ENCODE measurements at places on chromosomes 3 and 15.

DNA sequence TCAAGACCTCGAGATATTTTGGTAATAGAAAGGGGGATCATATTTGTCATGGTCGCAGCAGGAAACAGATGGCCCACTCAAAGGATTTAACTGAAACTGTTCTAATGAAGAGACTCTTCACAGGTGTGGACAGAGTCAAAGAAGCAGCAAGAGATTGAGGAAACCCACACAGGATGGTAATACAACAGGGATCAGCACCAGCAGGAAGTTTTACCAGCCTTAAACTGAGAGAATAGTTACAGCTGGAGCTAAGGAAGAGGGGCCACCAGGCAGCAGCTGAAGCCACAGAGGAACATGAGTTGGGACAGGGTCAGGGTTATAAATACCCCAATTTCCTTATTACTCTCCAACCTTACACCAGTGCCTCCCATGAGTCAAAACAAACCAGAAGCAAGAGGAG lies 131.8 kb upstream of the UBE2E2 start:
- no peak for DNase-seq

GRCh38 chr3:98812851-98813374 lies 49.8 kb downstream of the ST3GAL6 start:
- DNase-seq: no peak

- no peak for DNase-seq
Measured at GRCh38 chr3:100465892-100466777, 26.3 kb upstream of the TMEM45A start.

DNA sequence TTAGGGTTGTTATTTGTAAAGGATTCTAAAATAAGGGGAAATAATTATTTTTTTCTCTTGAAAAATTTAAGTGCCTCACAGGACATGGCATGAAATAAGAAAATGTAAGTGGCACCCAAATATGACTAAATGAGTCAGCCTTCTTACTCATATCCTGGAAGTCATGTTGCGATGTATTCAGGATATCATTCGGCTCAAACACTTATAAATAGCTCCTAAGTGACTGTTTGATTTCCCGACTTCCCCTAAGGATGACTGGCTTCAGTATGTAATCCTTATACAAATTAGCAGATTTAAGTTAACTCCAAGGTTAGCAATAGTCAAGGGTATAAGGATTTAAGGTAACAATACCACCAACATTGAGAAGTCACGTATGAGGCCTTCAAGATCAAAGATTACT lies 57.3 kb upstream of the OSTN start:
- no peak for DNase-seq

DNA sequence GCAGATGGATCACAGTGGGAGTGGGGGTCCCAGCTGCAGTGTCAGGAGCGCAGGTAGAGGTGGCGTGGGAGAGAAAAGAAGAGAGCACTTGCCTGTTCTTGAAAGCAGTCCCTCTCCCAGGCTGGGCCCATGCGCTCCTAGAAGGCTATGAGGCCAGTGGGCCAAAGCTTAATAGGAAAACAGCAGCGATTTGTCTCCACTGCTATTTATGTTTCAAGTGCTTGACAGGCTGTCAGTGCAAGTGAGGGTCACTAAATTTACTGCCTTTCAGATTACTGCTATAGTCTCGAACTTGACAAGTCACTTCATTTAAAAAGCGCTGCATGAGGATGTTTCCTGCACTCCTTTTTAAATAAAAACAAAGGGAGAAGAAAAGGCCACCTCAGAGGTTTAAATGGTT lies 239.5 kb downstream of the GAP43 start:
- DNase-seq: no peak

- DNase-seq: no peak
Measured at GRCh38 chr15:90205886-90206285, 4.8 kb downstream of the SEMA4B start.

DNA sequence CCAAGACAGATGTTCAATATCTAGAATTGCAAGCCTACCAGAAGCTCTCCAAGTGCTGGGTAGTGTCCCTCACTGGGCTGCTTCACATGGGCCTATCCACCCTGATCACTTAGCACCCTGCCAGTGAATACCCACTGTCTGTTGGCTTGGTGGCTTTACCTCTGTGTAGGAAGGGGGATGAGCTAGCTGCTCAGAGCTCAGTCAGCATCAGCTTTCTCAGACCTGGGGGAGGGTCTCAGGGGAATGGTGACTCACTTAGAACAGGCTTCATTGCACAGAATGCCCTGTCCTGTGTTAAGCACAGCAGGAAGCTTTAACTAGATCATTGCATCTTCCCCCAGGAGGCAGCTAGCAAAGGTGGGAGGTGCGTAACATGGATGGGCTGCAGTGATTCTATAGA lies 209.8 kb downstream of the PDCD6IP start:
- DNase-seq: no peak

GRCh38 chr3:140093742-140094141 lies 158.8 kb downstream of the CLSTN2 start:
- DNase-seq: peak; percentile 91

- no peak for DNase-seq
Measured at GRCh38 chr15:96028620-96029019, 301.9 kb upstream of the NR2F2 start.

DNA sequence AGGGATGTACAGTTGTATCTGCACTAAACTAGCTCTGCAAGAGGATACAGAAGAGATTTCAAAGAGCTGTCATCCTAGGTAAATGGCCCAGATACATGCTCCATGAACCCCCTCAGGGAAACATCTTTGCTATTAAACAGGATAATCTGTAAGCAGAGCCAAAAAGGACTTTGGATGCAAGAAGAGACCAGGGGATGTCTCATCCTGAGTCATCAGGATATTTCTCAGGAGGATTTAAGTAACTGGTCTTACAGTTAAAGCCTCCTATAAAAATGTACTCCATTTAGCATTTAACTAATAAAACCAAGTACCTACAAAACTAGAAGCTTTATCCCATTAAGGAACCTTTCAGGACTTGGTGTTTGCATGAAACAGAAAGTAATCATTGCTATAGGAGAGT lies 48.2 kb upstream of the PHLDB2 start:
- no peak for DNase-seq

DNA sequence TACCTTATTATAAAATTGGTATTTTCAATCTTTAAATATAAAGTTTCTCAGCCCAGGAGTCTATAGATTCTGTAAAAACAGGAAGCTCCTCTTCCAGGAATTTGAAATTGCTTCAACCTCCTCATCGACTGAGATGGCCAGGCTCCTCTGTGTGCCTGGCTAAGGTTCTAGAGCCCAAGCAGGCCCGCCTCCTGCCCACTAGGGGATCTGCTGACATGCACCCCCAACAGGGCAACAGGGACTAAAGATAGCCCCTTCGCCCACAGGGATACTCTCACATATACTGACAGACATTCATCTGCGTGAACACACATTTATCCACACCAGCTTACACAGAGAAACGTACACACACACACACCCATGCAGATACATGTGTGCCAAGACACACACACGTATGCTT lies 183.1 kb upstream of the TLE3 start:
- no peak for DNase-seq

DNA sequence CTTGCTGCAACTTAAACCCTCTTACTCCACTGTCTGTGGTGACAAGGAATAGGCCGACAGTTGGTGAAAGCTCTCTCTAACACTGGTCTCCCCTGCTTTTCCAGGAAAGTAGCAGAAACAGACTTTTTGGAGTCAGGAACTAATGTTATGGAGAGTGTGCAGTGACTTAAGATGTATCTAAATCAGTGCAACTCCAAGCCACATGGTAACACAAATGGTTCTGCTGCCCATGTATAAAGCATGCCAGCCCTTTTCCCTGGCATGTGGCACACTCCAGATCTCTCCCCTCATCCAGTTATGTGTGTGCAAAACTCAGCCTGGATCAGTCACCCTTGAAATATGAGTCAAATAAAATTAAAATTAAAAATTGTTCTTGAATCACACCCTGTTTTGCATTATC lies 55.4 kb downstream of the SEMA5B start:
- no peak for DNase-seq

DNA sequence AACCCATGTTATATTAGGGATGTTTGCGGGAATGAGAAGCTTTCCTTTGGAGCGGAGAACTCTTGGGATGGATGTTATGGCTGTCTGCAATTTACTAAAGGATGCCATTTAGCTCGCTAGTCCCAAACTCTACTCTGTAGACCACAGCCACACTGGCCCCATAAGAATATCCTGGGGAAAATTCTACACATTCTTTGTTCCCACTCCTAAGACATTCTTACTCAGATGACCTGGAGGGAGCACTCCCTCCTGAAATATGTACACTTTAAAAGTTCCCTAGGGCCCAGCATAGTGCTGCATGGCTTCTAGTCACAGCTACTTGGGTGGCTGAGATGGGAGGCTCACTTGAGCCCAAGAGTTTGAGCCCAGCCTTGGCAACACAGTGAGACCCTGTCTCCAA lies 288.7 kb upstream of the RORA start:
- no peak for DNase-seq

- no peak for DNase-seq
Measured at GRCh38 chr3:190229632-190230424, 92.4 kb downstream of the CLDN1 start.

- no peak for DNase-seq
Measured at GRCh38 chr15:49693498-49693897, 72.7 kb downstream of the DTWD1 start.

GRCh38 chr15:50117431-50118027 lies 1.5 kb downstream of the ATP8B4 start:
- DNase-seq: no peak

DNA sequence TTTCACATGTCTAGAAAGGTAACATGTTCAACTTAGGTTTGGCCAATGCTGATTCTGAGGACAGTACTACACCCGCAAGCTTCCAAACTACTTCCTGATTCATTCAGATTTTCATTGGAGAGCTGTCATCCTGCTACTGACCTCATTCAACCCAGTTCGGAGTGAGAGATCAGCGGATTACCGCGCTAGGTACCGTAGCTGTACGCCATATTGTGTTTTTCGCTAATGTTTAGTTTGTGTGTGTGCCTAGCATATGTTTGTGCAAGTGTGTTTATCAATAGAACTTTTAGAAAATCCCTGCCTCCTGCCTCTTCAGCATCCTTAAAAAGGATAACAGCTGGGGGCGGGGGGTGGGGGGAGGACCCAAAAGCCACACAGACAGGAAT lies 1.1 kb downstream of the ZBTB20 start:
- DNase-seq: peak; percentile 38

DNA sequence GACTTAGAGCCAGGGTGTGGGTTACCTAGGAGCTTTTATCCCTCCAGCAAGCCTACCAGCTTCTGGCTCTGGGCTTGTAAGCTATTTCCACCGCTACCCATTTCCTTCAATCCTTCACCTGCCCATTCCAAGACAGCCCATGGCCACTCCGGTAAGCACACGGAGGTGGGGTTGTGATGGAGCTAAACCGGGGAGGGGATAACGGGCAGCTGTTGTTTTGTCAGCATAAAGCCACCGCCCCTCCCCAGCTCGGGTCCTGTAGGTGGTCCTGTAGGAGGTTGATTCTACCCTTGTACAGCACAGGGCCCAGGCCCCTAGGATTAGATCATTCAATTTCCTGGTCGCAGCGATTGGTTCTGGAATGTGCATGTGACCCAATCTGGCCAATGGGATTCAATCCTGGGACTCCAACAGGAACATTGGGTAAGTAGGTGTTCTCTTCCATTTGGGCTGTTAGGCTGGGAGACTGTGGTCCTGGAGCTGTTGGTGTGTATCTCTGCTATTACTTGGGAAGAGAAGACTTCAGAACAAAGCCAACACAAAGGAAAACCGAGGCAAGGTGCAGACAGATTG lies 150.6 kb downstream of the RAB11A start:
- no peak for DNase-seq

- DNase-seq: no peak
Measured at GRCh38 chr3:68360492-68360891, 571.9 kb downstream of the TAFA4 start.

DNA sequence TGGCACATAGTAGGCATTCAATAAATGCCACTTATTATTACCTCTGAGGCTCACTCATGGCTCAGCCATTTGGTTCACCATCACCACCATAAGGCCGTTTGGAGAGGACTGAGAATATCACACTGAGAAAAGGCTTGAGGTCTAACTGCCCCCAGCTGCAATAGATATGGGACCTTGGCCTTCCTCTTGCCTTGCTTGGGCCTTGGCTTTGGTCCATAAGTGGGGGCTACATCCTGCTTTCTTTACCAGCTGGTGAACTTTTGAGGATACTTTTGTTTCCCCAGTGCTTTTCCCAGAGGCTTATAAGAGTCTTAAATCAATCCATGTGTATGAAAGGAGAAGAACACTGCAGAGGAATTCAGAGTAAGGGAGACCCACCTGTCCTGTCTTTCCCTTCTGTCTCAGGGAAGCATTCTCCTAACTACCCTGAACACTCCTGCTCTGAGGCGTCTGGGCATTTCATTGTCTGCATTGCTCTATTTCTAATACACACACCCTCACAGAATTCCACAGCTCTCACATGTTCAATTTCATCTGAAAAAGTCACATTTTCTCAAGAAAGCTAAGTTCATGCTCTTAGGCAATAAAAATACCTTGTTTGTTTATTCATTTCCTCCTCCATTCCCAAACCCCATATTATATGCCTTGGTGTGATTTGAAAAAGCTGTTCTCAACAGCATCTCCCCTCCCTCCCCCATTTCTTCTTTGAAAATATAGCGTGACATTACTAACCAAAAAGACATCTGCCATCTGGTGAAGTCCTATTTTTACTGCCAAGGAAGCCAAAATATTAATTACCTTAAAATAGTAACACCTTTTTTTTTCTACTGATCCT lies 22.5 kb upstream of the KCNMB2 start:
- no peak for DNase-seq

DNA sequence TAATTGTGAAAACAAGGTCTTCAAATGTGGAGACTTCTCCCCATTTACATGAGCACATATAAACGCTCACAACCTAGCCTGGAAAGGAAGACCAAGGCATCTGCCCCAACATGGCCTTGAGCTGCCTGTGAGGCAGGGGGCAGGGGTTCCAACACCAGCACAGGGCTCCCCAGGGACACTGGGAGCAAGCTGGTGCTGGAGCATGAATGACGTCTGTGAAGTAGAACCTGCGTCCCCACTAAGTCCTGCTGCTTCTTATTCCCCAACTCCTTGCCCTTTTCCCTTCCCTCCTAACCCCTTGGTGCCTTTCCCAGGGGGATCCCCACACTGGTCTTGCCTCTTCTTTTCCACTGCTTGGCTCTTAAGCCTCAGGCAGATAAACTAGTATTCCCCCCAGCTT lies 93.1 kb downstream of the RBPMS2 start:
- no peak for DNase-seq

GRCh38 chr3:75863130-75863529 lies 77.8 kb upstream of the ZNF717 start:
- DNase-seq: no peak

DNA sequence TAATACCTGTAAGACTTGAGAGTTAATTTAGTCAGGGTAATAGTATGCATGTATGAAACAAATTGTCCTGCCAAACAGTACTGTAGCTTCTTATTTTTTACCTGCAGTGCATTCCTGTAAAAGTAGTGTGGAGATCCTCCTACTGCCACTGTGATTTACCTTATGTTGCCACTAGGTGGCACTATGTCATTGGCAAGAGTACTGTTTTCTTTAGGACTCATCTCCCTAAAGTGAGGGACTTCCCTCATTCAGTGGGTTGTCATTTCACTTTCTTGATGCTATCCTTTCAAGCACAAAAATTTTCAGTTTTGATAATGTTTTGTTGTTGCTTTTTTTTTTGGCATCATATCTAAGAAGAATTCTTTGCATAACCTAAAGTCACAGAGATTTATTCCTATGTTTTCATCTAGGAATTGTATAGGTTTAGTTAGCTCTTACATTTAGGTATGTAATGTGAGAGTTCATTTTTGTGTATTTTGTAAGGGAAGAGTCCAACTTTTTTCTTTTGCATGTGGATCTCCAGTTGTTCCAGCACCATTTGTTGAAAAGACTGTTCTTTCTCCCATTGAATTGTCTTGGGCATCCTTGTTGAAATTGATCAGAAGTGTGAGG lies 105.7 kb downstream of the AKAP13 start:
- DNase-seq: peak; percentile 72

GRCh38 chr3:30341851-30342250 lies 264.6 kb upstream of the TGFBR2 start:
- no peak for DNase-seq
